ENCODE measurements at places on chromosomes 13 and 19. TPM values are rescaled to one million over a fixed set of nuclear protein-coding genes. Genes with fewer than 3 reads are reported as not detected.

The GRIN2D gene
- polyA plus RNA-seq: 0.03 TPM

The KLK7 gene
- polyA plus RNA-seq: not detected

The SIGLECL1 gene
- polyA plus RNA-seq: not detected

The SLC17A7 gene
- 0.79 TPM for polyA plus RNA-seq

The WDR62 gene
- polyA plus RNA-seq: 2.3 TPM

The CGB3 gene
- not detected for polyA plus RNA-seq

The WBP4 gene
- polyA plus RNA-seq: 18.1 TPM

The GNA15 gene
- polyA plus RNA-seq: 0.18 TPM

The INAFM1 gene
- polyA plus RNA-seq: 21.2 TPM

The SOHLH2 gene
- polyA plus RNA-seq: 0.22 TPM

The RASAL3 gene
- 0.21 TPM for polyA plus RNA-seq

The RNF17 gene
- not detected for polyA plus RNA-seq

The SLC1A6 gene
- polyA plus RNA-seq: not detected

The PROZ gene
- not detected for polyA plus RNA-seq

The GPALPP1 gene
- 5.4 TPM for polyA plus RNA-seq

The TMEM150B gene
- 0.08 TPM for polyA plus RNA-seq

The ZNF578 gene
- 0.41 TPM for polyA plus RNA-seq

The ARHGAP45 gene
- polyA plus RNA-seq: 1.8 TPM

The CCDC8 gene
- 1.6 TPM for polyA plus RNA-seq

The CEACAM16 gene
- 0.03 TPM for polyA plus RNA-seq

The CGB5 gene
- polyA plus RNA-seq: 0.06 TPM

The TNFSF9 gene
- 0.46 TPM for polyA plus RNA-seq

The ZNF420 gene
- 39.5 TPM for polyA plus RNA-seq

All from psoas muscle (tissue), 8 donors.